ENCODE measurements at places on chromosomes 2 and 18.
A peak's percentile ranks its signal among the peaks of the same experiment; 100 is the strongest.

DNA sequence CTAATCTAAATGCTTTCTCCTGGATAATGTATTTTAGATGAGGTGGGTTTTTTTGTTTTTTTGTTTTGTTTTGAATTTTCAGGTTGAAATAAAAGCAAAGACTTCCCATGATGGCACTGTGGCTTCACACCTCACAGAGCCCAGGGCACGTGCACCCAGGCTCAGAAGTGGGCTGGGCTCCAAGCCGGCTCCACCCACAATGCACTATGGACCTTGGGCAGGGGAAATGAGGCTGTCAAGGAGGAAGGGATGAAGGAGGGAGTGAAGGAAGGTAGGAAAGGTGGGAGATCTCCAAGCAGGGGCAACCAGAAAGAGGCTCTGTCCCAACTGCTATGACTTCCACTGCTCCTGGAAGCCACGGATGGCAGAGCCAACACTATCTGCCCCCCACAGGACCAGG lies 60.4 kb downstream of the BIN1 start:
- DNase-seq: no peak

GRCh38 chr18:8965398-8965797 lies 137.1 kb upstream of the NDUFV2 start:
- DNase-seq: no peak

DNA sequence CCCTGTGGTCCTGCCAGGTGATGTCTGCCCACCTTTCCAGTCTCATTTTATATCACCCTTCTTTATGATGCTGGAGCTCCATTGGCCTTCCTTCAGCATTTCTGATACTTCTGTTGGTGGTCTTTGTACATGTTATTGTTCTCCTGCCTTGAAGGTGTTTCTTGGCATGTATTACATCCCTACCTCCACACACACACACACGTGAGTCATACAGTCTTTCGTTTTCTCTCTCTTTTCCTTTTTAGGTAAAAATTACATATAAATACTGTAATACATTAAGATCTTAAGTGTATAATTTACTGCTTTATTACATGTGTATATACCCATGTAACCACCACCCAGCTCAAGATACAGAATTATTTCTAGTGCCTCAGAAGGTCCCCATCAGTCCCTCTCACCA lies 10.2 kb upstream of the ADGRF3 start:
- DNase-seq: no peak

- no peak for DNase-seq
Observed at GRCh38 chr2:46273919-46274318, 23.3 kb upstream of the EPAS1 start.

DNA sequence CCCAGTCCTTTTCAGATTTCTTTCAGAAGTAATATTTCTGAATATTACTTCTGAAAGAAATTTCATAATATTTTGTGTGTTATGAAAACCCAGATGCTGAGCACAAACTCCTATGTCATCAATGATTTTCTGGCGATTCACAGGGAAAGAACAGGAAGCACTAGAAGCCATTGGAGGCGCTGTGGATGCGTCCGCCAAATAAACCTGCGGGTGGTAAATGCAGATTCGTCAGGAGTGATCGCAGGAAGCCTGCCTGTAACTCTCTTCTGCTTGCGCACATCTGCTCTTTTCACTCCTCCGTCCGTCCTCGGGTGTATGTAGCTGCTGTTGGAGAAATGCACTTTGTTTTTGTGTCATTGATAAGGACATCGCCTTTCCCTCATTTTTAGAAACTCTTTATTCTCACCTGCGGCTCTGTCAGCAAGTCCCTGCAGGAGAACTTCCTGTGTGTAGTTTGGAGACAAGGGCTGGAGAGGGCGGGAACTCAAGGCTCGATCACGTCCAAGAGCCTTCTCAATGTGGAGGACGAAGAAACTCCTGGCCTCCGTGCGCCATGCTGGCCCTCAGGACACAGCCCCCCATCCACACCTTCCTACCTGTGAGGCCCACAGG lies 483.8 kb downstream of the GALR1 start:
- DNase-seq: peak; percentile 13

DNA sequence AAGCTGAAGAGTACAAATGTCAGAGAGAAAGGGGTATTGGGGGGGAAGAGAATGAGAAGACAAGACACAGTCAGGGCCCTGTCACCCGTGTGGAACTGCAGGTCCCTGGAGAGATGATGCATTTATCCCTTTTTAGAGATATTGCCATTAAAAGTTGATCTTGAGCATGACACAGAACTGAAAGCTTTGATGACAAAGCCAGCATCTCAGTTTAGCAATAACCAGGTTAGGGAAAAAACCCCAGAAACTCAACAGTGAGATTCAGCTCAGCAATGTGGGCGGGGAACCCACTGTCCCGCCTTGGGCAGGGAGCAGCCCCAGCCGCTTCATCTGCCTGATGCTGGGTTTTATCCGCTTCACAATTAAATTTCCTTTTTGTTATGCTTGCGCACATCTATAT lies 181.1 kb downstream of the NEDD4L start:
- no peak for DNase-seq

DNA sequence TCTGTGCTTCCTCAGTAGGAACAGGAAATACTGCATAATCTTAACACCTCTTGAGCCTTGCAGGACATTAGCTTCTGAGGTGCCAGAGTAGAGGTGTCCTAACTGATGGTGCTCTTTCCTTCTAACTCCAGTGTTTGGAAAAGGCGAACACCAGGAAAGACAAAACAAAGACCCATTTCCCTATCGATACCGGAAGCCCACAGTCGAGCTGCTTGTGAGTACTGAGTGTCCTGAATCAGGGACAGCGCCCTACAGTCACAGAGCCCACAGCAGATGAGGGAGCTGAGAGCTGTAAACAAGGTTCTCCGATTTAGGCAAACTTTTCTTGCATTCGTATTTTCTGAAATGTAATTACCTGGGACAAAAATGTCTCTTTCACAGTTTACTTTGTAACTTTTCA lies 50.7 kb downstream of the SLC14A2 start:
- no peak for DNase-seq

DNA sequence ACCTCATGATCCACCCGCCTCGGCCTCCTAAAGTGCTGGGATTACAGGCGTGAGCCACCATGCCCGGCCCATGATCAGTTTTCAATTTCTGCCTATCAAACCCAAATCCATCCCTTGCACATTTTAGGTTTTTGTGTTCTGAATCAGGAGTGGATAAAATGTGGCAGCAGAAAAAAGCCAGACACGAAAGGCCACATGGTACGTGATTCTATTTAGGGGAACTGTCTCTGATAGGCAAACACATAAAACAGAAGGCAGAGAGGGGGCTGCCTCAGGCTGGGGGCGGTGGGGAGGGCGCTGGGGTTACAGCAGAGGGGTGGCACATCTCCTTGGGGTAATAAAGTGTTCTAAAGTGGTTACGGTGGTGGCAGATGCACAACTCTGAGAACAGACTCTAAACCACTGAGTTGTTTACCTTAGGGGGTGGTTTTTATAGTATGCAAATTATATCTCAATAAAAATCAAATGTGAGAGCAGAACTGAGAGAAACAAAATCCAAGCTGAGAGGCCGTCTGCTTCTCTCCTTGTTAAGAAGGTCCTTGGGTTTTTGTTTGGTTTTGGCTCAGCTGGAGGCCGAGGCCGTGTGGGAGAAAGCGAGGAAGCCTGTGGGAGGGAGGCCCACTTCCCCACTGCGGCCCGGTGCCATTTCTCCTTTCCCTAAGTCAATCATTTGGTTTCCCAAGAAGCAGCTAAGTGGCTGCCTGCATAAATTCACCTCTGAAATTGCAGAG lies 78.0 kb downstream of the SOWAHC start:
- DNase-seq: no peak

DNA sequence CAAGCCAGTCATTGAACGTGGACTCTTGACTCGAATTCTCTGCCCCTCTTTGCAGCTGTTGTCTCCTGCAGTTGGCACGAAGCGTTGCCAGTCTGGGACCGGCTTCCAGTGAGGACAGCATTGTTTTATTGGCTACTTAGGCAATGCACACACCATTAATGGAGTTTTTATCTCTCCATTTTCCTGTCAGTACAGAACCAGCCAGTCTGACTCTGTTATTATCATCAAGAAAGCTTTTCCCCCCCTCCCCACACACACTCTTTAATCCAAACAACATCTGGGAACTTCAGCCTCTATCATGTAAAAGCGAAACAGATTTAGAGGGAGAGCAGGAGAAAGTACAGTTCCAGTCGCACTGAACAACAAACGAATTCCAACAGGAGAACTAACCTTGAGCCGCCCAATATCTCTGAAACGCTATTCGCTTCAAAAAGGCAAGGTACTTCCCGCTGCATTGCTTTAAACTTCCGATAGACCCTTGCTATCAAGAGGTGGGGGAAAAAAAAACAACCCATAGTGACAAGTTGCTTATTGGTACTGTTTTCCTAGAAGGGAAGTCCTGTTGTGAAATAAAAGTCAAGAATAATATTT lies 38.2 kb downstream of the ACVR1 start:
- DNase-seq: no peak

DNA sequence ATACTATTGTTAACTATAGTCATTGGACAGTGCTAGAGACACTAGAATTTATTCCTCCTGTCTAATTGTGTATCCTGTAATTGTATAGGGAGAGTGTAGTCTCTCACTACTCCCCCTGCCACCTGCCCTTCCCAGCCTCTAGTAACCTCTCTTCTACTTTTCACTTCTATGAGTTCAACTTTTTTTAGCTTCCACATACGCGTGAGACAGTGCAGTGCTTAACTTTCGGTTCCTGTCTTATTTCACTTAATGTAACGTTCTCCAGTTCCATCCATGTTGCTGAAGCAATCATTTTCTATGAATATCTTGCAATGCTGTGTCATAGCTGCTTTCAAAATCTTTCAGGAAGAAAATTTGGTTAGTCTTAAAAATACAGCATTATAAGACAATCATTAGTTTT lies 22.8 kb upstream of the RUFY4 start:
- no peak for DNase-seq

GRCh38 chr2:202007015-202007982 lies 26.4 kb upstream of the FZD7 start:
- DNase-seq: no peak

GRCh38 chr18:5439986-5440696 lies 103.7 kb downstream of the EPB41L3 start:
- no peak for DNase-seq

- no peak for DNase-seq
Observed at GRCh38 chr2:118029025-118029424, 15.2 kb upstream of the CCDC93 start.

- DNase-seq: no peak
Observed at GRCh38 chr18:45449418-45450227, 165.7 kb upstream of the SLC14A2 start.

DNA sequence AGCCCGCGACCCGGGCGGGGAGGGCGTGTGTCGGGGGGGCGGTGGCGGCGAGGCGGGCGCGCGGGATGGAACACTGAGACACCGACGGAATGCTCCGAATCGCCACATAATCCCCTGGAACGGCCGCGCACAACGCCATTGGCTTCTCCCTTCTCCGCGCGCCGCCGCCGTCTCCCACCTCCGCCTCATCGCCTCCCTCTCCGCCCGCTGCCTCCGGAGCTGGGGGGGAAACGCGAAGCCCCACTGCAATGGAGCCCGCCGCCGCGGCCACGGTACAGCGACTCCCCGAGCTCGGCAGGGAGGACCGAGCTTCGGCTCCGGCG lies at the start of gene PHLPP1:
PHLPP1 (plus strand) TSS at position 106 of the 323 bp plus-strand sequence; CDS start at position 249, 143 bp downstream.
- no peak for DNase-seq

DNA sequence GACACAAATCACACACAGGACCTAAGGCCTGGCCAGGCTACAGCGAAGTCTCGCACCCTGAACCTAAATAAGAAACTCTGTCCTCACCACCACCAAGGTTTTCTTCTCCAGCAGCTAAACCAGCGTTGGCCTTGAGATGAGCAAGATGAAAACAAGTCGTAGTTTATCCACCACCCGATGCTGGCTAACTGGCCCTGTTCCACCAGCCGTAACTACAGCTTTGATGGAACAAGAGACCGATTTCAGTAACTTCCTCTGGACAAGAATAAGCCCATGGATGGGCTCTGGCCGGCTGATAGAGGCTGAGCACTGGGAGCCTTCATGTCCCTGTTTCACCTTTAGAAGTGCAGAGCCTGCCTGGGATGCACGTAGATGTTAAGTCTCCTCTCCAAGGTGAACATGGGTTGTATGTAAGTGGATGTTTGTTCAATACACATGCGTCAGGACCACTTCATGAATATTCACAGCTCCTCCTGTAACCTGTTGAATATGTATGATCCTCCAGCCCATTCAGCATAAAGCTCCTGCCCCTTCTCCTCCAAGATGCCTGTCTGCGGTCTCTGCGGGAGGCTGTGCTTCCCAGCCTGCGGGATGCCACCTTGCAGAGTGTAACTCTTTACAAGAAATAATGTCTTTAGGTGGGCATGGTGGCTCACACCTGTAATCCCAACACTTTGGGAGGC lies 24.2 kb downstream of the ADI1 start:
- no peak for DNase-seq

- DNase-seq: no peak
Observed at GRCh38 chr2:128298286-128298685, 20.4 kb downstream of the HS6ST1 start.

DNA sequence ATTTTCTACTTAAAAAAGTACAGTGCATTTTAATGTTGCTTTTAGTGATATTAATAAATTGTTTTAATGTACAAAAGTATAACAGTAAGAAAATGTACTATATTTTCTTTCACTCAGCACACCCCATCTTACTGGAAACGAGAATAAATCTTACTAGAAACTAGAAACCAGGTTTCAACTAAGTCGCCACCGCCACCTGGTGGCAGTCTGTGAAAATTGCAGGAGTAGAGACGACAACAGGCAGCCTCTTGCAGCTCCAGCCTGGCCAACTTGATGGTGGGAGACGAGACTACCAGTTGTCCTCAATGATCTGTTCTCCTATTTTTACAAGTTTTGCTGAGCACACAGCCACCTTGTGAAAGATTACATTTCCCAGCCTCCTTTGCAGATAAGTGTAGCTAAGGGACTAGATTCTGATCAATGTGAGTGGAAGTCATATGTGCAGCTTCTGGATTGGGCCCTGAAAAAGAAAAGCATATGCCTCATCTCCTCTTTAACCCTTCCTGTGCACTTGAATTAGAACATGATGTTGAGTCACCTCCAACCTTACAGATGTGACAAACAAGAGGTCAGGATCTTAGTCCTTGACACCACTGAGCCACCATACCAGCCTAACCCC lies 8.7 kb downstream of the OTOF start:
- peak; percentile 71 for DNase-seq

- DNase-seq: no peak
Observed at GRCh38 chr2:209640358-209640757, 131.3 kb upstream of the UNC80 start.

GRCh38 chr2:172931256-172931894 lies 144.3 kb upstream of the MAP3K20 start:
- DNase-seq: no peak

Measured in iPS DF 6.9 (cell line).